ENCODE measurements at places on chromosomes 2 and 18.

DNA sequence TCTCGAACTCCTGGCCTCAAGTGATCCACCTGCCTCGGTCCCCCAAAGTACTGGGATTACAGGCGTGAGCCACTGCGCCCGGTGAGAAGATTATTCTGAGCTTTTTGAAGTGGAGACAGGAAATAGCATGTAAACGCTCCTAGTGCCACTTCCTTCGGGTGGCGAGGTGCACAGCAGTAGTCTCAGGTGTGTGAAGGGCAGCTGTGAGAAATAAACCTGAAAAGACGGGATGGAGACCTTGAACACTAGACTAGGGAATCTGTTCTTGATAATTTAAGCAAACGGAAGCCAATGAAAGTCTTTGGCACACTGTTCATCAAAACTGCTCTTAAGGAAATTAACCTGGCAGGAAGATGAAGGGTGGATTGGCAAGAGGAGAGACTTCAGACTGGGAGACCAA is 439 bp upstream of the PLEKHH2 start:
- peak overlapping the region; percentile 76 for H3K27ac ChIP-seq
- peaks cover 15% of the 10 kb centered on the region for H3K4me1 ChIP-seq
- peak; percentile 35 for DNase-seq

- peak overlapping the region; percentile 14 for H3K4me3 ChIP-seq
- no peaks in the 10 kb centered on the region for H3K27me3 ChIP-seq
- no peak overlapping the region for H3K27ac ChIP-seq
These were observed 292.4 kb downstream of the ZEB2 start for GRCh38 chr2:144227427-144228105.

GRCh38 chr2:41965173-41965908 is 82.5 kb upstream of the PKDCC start:
- no peak overlapping the region for H3K27ac ChIP-seq
- H3K4me1 ChIP-seq: no peaks in the 10 kb centered on the region
- H3K27me3 ChIP-seq: peaks cover 6% of the 10 kb centered on the region
- H3K4me3 ChIP-seq: no peak overlapping the region
- DNase-seq: no peak
- H3K36me3 ChIP-seq: no peaks in the 10 kb centered on the region

DNA sequence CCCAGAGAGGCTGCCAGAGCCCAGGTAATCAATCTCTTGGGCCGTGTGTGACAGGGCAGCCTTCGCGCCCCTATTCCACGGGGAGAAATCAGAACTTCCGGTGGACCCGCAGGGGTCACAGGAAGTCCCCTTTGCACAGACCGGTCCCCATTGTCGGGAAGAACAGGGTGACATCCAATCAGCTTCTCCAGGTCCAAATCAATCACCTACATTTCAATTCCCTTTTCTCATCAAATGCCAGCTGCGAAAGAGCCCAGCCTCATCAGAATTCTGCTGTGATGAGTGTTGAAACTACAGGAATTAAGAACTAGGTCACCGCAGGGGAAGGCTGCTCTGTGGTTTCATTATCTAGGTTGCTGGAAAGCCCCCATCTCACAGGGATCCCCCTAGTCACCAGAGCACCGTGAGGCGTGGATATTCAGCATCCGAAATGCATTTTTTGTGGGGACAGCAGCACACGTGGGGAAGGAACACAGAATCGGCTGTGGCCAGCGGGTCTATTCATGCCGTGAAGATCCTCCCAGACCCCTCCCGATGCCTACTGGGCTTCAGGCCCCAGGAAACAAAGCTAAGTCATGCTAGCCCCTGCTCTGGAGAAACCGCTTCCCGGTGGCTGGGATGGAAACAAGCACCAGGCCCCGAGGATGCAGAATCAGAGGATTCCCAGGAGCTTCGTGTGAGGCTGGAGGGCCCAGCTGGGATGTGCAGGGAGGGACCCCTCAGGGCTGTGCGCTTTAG is 193.7 kb upstream of the ID2 start:
- H3K4me1 ChIP-seq: peaks cover 42% of the 10 kb centered on the region
- peak overlapping the region; percentile 64 for H3K4me3 ChIP-seq
- DNase-seq: no peak
- peaks cover 3% of the 10 kb centered on the region for H3K27me3 ChIP-seq
- H3K27ac ChIP-seq: peak overlapping the region; percentile 78

GRCh38 chr2:23801396-23801795 is 125.5 kb downstream of the ATAD2B start:
- H3K27ac ChIP-seq: no peak overlapping the region
- no peak for DNase-seq
- H3K36me3 ChIP-seq: peaks cover 8% of the 10 kb centered on the region

GRCh38 chr2:82198809-82199492 is 1894.4 kb upstream of the LRRTM1 start:
- no peak overlapping the region for H3K27ac ChIP-seq
- no peak for DNase-seq
- no peak overlapping the region for H3K4me3 ChIP-seq
- H3K4me1 ChIP-seq: no peaks in the 10 kb centered on the region

DNA sequence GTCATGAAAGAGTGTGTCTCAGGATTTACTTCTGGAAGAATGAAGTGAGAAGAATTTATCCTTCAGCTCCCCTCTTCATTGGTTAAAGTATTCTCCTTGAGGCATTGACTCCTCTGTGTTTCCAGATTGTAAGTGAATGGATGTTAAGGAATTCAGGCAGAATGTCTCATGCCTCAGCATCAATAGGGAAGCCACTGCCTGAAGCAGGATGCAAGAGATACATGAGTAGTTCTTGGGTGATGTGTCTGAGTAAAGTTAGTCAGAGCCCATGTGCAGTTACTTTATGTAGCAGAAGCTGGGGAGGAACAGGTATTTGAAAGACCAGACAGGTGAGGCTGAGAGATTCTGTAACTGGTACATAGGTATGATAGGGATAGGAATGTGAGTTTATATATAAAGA is 34.0 kb upstream of the TMEFF2 start:
- DNase-seq: no peak
- peaks cover 5% of the 10 kb centered on the region for H3K27me3 ChIP-seq
- no peaks in the 10 kb centered on the region for H3K4me1 ChIP-seq
- H3K36me3 ChIP-seq: no peaks in the 10 kb centered on the region

- H3K4me3 ChIP-seq: no peak overlapping the region
- H3K27ac ChIP-seq: no peak overlapping the region
- peaks cover 1% of the 10 kb centered on the region for H3K4me1 ChIP-seq
- H3K36me3 ChIP-seq: no peaks in the 10 kb centered on the region
- no peak for DNase-seq
- no peaks in the 10 kb centered on the region for H3K27me3 ChIP-seq
These were observed 176.2 kb upstream of the EPAS1 start for GRCh38 chr2:46120792-46121555.

DNA sequence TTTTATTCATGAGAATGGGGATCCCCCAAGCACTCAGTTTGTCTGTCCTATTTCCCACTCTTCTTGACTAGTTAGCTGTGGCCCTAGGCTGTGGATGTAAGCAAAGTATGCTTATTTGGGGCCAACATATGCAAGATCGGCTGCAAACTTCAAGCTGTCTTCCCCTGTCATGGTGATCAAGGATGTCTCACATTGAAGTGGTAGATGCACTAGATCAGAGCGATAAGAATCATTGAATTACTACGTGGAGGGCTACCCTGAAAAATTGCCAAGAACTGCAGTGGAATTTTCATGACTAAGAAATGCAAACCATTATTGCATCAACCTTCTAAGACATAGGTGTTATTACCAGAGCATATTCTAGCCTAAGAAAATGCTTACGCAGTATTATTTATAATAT is 527.4 kb downstream of the RNF144A start:
- DNase-seq: no peak
- peak overlapping the region; percentile 66 for H3K27ac ChIP-seq
- H3K4me3 ChIP-seq: no peak overlapping the region
- H3K27me3 ChIP-seq: no peaks in the 10 kb centered on the region
- H3K4me1 ChIP-seq: peaks cover 36% of the 10 kb centered on the region
- peaks cover 53% of the 10 kb centered on the region for H3K36me3 ChIP-seq

GRCh38 chr2:174971868-174972781 is 33.1 kb downstream of the CHN1 start:
- DNase-seq: no peak
- H3K36me3 ChIP-seq: no peaks in the 10 kb centered on the region
- H3K27ac ChIP-seq: no peak overlapping the region
- no peaks in the 10 kb centered on the region for H3K27me3 ChIP-seq

GRCh38 chr2:166140932-166141331 is 13.1 kb upstream of the SCN1A start:
- H3K27me3 ChIP-seq: no peaks in the 10 kb centered on the region
- no peak for DNase-seq
- no peak overlapping the region for H3K27ac ChIP-seq
- H3K4me1 ChIP-seq: no peaks in the 10 kb centered on the region

- no peaks in the 10 kb centered on the region for H3K27me3 ChIP-seq
- no peak for DNase-seq
- H3K36me3 ChIP-seq: no peaks in the 10 kb centered on the region
- H3K4me3 ChIP-seq: no peak overlapping the region
- peaks cover 12% of the 10 kb centered on the region for H3K4me1 ChIP-seq
These were observed 203.8 kb downstream of the TNS1 start for GRCh38 chr2:217798743-217799562.

DNA sequence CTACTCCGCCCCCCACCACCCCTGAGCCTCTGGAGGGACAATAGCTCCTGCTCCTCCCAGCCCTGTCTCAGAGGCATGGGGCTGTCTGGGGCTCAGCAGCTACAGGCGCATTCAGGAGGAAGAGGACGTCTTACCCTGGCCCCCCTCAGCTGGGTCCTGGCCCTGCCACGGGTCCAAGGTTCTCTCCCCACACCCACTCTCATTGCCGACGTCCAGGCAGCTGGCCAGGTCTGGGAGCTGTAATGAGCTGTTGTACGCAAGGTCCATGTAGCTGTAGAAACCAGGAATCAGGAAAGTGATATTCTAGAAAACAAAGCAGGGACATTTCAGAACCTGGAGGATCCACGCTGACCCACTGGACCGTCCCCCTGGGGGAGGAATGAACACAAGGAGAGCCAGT is 13.5 kb downstream of the PASK start:
- no peaks in the 10 kb centered on the region for H3K4me1 ChIP-seq
- H3K4me3 ChIP-seq: no peak overlapping the region
- H3K27ac ChIP-seq: no peak overlapping the region
- DNase-seq: no peak

DNA sequence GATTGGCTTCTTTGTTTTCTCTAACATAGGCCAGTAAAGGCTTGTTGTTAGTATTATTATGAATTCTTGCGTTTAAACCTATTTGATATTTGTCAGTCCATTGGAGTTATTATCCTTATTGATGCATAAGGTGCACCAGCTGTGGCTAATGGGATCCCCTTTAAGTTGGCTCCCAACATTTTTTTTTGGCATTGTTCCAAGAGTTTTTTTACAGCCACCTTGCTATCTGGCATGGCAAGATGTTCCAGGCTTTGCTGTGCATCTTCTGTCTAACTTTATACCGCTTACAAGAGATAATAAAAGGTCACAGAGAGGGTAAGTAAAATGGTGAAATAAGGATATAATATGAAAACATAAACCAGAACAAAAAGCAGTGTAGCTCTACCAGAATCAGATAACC is 157.5 kb upstream of the TACR1 start:
- no peak overlapping the region for H3K27ac ChIP-seq
- H3K36me3 ChIP-seq: no peaks in the 10 kb centered on the region
- H3K4me3 ChIP-seq: no peak overlapping the region
- no peak for DNase-seq

DNA sequence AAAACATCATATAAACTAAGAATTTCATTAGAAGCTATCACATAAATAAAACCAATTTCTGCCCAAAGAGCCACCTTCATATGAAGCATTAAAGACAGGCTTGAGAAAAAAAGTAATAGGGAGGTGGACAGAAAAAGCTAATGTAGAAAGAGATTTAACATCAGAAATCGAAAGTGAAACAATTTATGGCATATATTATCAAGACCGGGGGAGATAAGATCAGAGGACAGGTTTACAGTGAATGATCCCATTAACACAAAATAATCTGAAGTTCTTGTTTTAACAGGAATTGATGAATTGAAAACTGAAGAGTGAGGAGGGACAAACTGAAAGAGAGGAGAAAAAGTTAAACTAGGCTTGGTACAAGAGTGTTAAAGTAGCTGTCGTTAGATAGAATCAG is 786.3 kb upstream of the FSHR start:
- no peak for DNase-seq
- no peaks in the 10 kb centered on the region for H3K27me3 ChIP-seq
- peak overlapping the region; percentile 88 for H3K27ac ChIP-seq
- peaks cover 10% of the 10 kb centered on the region for H3K4me1 ChIP-seq

- H3K36me3 ChIP-seq: peaks cover 2% of the 10 kb centered on the region
- DNase-seq: peak; percentile 29
These were observed 1.5 kb downstream of the RND3 start for GRCh38 chr2:150485871-150486538.

GRCh38 chr2:10192392-10193015 is 70.0 kb downstream of the RRM2 start:
- H3K36me3 ChIP-seq: peaks cover 25% of the 10 kb centered on the region
- no peak overlapping the region for H3K27ac ChIP-seq
- H3K27me3 ChIP-seq: no peaks in the 10 kb centered on the region
- DNase-seq: no peak
- no peak overlapping the region for H3K4me3 ChIP-seq

DNA sequence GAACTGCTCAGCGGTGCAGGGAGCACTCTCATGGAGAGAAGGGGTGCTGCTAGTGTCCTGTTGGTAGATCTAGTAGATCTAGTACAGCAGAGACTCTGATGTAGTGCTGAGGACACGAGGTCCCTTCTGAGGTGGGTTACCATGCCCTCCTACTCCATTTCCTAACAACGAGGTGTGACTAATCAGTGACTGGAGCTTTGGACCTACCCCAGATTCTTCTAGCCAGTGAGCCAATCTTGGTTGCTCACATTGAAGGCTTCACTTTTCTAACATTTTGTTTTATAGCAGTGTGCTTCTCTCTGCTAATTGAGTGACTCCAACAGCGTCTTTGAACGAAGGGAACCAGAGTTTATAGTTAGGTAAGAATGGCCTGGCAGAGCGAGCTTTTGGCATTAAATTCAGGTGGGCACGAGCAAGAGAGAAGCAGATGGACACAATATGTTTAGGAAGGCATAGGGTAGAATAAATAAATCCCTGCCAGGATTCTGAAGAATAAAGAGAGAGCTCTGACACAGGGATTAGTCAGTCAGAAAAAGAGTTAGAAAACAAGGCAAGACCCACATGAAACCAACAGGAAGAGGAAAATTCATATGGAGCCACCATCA is 306.0 kb upstream of the RAB12 start:
- DNase-seq: no peak
- no peak overlapping the region for H3K27ac ChIP-seq
- H3K4me3 ChIP-seq: no peak overlapping the region
- H3K36me3 ChIP-seq: no peaks in the 10 kb centered on the region
- H3K4me1 ChIP-seq: no peaks in the 10 kb centered on the region
- no peaks in the 10 kb centered on the region for H3K27me3 ChIP-seq

- H3K27me3 ChIP-seq: no peaks in the 10 kb centered on the region
- no peak overlapping the region for H3K27ac ChIP-seq
- DNase-seq: no peak
- no peak overlapping the region for H3K4me3 ChIP-seq
These were observed 201.0 kb upstream of the SALL3 start for GRCh38 chr18:78778651-78779050.

GRCh38 chr2:5494212-5494611 is 198.0 kb upstream of the SOX11 start:
- H3K4me3 ChIP-seq: no peak overlapping the region
- H3K27me3 ChIP-seq: no peaks in the 10 kb centered on the region
- no peak for DNase-seq
- H3K4me1 ChIP-seq: no peaks in the 10 kb centered on the region
- no peak overlapping the region for H3K27ac ChIP-seq
